ENCODE measurements at places on chromosomes 7 and 10. TPM values are rescaled to one million over a fixed set of nuclear protein-coding genes. Genes with fewer than 3 reads are reported as not detected.

GHRHR gene
- total RNA-seq: not detected

FLNC gene
- 721 TPM for total RNA-seq

EGFR gene
- total RNA-seq: 17.6 TPM

CALML5 gene
- total RNA-seq: not detected

FXYD4 gene
- total RNA-seq: not detected

SRRM3 gene
- 4.9 TPM for total RNA-seq

DNA sequence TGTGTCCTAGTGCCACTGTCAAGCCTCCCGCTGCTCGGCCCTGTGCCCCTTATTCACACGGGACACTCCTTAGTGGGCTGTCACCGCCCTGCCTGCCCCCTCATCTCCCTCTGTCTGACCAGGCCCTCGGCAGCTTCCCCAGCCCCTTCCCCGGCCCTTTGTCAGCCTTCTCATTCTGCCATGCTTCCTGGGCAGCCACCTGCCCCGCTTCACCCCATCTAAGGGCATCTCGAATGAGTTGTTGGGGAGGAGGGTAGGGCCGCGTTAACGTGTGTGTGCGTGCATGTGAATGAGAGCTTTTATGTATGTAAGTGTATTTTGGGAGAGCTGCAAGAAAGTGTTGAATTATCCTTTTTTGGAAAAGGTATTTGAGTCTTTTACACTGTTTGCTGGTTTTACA lies 49.7 kb downstream of the GTF2I start:
- H3K27me3 ChIP-seq: no peaks in the 10 kb centered on the region
- no peaks in the 10 kb centered on the region for H3K36me3 ChIP-seq
- no peaks in the 10 kb centered on the region for H3K4me1 ChIP-seq
- H3K27ac ChIP-seq: no peak overlapping the region
- DNase-seq: no peak
- H3K4me3 ChIP-seq: no peak overlapping the region

DNA sequence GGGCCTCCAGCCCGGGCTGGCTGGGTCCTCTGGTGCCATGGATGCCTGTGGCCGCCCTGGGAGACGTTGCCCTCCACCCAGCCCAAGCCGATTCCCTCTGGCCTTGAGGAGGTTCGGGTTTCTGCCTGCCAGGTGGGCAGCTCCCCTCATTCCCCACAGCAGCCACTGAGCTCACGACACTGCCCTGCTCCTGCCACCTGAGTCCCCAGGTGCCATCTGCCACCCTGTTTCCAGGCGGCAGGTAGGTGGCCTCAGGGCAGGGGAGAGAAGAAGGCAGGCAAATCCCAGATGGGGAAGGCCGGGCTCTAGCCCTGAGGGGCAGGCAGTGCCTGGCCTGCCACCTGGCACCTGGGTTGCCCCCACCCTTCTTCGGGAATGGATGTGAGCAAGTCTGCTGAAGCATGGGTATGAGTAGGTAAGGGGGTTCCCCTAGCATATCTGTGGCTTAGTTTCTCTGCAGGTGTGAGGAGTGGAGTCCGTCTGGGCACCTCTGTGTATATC lies 92.2 kb upstream of the PPIF start:
- no peaks in the 10 kb centered on the region for H3K27me3 ChIP-seq
- H3K4me3 ChIP-seq: no peak overlapping the region
- DNase-seq: no peak
- H3K4me1 ChIP-seq: peaks cover 38% of the 10 kb centered on the region
- H3K36me3 ChIP-seq: peaks cover 22% of the 10 kb centered on the region

GRCh38 chr10:49534670-49535381 lies 4.1 kb downstream of the ERCC6 start:
- H3K27ac ChIP-seq: peak overlapping the region; percentile 6
- H3K27me3 ChIP-seq: no peaks in the 10 kb centered on the region
- DNase-seq: no peak
- H3K36me3 ChIP-seq: no peaks in the 10 kb centered on the region
- no peak overlapping the region for H3K4me3 ChIP-seq
- peaks cover 26% of the 10 kb centered on the region for H3K4me1 ChIP-seq

DNA sequence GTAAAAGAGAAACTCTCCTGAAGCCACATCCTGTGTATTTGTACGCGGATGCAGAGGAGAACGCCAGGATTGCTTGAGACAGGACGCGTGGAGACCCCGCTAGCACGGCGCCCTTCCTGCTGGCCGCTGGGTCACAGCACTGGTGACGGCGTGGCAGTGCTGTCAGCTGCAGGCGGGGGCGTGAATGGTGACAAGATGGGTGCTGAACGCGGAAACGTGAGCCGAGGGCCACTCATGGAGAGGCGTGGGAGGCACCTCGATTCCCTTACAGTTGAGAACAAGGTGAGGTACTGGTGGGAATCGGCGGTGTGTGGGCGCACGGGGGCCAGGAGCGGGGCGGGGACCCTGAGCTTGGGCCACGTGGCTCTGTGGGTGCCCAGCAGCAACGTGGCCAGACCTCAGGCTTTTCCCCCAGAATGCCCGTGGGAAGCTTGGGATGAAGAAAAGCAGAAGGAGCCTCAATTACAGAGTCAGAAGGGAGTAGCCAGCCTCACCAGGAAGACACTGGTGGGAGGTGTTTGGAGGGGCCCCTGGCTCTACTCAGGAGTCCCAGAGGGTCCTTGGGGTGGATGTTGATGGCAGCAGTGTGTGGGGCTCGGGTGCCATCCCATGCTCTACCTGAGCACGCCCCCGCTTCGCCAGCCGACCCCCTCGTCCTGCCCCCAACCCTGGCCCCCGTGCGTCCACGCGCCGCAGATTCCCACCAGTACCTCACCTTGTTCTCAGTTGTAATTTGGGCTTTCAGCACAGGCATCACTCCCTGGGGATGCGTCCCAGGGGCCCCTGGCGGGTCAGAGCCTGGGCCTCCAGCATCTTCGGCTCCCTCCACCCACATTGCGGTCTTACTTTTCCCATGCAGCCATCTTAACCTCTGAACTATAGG lies 208.4 kb upstream of the TCERG1L start:
- H3K27me3 ChIP-seq: no peaks in the 10 kb centered on the region
- no peak overlapping the region for H3K27ac ChIP-seq
- no peak overlapping the region for H3K4me3 ChIP-seq

DNA sequence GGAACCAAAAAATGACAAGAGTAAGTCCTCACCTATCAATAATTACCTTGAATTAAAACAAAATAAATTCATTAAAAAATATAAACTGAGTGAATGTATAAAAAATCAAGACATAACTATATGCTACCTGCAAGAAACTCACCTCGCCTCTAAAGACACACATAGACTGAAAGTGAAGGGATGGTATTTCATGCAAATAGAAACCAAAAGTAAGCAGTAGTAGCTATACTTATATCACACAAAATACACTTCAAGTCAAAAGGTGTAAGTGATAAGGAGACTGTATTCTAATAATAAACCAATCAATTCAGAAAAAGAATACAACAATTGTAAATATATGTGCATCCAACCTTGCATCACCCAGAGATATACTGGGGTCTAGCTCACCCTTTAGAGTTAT lies 332.6 kb downstream of the SH2D4B start:
- H3K27me3 ChIP-seq: no peaks in the 10 kb centered on the region
- no peaks in the 10 kb centered on the region for H3K4me1 ChIP-seq
- H3K36me3 ChIP-seq: no peaks in the 10 kb centered on the region
- DNase-seq: no peak
- no peak overlapping the region for H3K27ac ChIP-seq
- no peak overlapping the region for H3K4me3 ChIP-seq

- H3K27ac ChIP-seq: no peak overlapping the region
- H3K27me3 ChIP-seq: no peaks in the 10 kb centered on the region
- DNase-seq: no peak
These were observed 56.9 kb downstream of the ATAD1 start for GRCh38 chr10:87761153-87761552.

GRCh38 chr7:137476937-137477336 lies 133.4 kb upstream of the PTN start:
- no peaks in the 10 kb centered on the region for H3K27me3 ChIP-seq
- H3K4me3 ChIP-seq: no peak overlapping the region
- no peaks in the 10 kb centered on the region for H3K4me1 ChIP-seq
- no peak overlapping the region for H3K27ac ChIP-seq
- H3K36me3 ChIP-seq: no peaks in the 10 kb centered on the region

DNA sequence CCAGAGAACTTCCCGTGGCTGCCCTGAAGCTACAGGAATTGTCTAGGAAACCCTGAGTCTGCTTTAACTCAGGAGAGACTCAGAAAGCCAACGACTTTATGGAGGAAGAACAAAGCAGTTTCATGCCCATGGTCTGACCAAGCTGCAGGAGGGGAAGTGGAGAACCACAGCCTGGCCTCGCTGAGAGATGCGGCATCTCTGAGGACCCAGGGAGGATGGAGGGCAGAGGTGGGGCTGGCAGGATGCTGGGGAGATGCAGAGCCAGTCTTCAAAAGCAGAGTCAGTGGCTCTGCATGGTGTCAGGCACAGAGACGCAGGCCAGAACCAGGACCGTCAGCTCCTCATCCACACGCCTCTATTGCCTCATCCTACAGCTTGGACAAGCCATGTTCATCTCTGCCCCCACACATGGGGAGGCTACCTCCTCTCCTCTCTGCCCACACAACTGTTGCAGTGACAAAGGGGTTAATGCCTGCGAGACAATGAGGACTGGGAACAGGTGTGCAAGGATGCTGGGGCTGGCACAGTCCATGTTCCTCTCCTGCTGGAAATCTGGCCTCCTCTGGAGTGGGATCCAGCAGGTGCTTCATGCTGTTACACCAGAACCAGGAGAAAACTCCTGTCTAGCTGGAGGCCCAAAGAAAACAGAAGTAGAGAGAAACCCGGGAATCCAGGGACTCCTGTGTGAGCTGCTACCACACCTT lies 267.0 kb downstream of the PLXNA4 start:
- H3K4me3 ChIP-seq: no peak overlapping the region
- no peaks in the 10 kb centered on the region for H3K27me3 ChIP-seq
- no peak overlapping the region for H3K27ac ChIP-seq
- no peaks in the 10 kb centered on the region for H3K4me1 ChIP-seq

DNA sequence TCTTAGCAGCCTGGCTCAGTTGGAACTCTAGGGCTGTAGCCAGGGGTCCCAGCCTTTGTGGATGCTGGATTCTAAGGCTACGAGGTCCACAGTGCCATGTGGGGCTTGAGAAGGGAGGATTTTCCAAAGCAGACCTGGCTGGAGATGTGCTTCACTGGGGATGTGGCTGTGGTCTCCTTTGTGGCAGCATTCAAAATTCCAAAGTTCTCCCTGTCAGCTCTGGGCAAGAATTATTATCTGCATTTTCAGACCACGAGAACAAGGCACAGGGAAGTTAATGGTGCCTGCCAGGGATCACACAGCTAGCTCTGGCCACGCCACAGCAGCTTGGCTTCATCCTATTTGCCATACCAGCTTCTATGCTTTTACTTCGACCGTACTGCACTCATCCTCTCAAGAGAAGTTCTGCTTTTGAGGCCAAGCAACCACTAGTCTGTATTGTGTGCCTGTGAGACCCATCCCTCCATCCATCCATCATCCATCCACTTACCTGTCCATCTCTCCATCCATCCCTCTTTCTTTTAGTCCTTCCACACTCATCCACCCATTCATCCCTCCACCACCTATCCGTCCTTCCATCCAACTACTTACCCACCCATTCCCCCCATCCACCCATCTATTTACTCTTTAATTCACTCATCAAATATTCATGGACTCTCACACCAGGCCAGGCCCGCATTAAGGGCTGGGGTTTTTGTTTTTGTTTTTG lies 71.5 kb downstream of the ZMIZ1 start:
- H3K27me3 ChIP-seq: no peaks in the 10 kb centered on the region
- peak overlapping the region; percentile 97 for H3K27ac ChIP-seq
- no peak overlapping the region for H3K4me3 ChIP-seq
- peaks cover 4% of the 10 kb centered on the region for H3K36me3 ChIP-seq
- peaks cover 94% of the 10 kb centered on the region for H3K4me1 ChIP-seq

DNA sequence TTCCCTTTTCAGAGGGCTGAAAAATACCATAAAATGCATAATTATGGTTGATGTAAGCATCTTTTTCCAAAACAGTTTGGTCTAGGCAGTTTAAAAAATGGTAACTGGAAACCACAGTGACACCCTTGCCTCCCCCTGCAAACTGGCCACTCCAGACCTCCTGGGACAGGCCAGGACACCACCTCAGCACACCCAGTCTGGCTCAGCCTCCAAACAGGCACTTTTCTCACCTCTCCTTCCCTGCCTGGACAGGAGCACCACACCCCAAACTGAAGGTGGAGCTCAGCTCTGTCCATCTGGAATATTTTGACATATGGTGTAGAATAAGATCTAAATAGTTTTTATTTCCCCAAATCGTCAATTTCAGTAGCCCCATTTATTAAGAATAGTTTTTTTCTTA lies 78.5 kb downstream of the CDK14 start:
- no peaks in the 10 kb centered on the region for H3K27me3 ChIP-seq
- no peak for DNase-seq
- no peak overlapping the region for H3K27ac ChIP-seq
